ENCODE measurements at places on chromosomes 3 and 15.

DNA sequence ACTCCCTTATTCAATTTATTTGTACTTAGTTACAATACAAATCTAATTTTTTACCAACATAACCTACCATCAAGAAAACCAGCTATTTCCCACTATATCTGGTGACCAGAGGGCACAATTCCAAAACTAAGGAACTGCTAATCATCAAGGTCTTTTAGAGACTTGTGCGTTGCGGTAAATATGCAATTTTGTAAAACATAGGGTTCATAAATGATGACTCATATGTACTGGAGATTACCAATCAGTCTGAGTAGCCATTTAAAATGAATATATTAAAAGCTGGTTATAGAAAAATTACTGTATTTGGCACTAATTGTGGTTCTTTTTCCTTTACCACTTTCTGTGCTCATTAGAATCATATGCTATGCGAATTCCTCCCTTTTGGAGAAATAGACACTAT, 859.6 kb downstream of the ROBO1 start:
- no peaks in the 10 kb centered on the region for H3K4me1 ChIP-seq
- no peaks in the 10 kb centered on the region for H3K36me3 ChIP-seq
- H3K27me3 ChIP-seq, result no peaks in the 10 kb centered on the region

- peaks cover 44% of the 10 kb centered on the region for H3K36me3 ChIP-seq
- no peak for DNase-seq
- peak overlapping the region; percentile 89 for H3K27ac ChIP-seq
Observed at GRCh38 chr3:152269056-152269830, 514 bp downstream of the MBNL1 start.

DNA sequence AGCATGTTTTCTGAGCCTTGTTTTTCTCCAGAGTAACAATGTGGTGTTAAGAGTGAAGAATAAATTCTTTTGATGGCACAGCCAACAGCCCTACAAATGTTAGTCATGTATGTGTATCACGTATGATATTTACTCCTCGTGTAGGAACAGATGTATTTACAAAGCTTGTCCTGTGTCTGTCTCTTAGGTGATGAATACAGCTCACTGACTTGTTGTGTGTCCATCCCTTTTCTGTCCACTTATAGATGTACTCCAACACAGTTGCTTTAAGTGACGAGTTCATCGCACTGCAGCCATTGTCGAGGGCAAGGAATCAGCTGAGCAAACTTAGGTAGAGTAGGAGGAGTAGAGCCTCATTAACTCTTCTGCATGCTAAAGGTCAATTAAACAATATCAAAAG, 78.1 kb downstream of the DCUN1D1 start:
- H3K4me1 ChIP-seq, result peaks cover 2% of the 10 kb centered on the region
- H3K27ac ChIP-seq, result no peak overlapping the region
- no peaks in the 10 kb centered on the region for H3K27me3 ChIP-seq
- no peak overlapping the region for H3K4me3 ChIP-seq

GRCh38 chr15:78205337-78205736, 29.0 kb downstream of the ACSBG1 start:
- H3K4me3 ChIP-seq, result no peak overlapping the region
- H3K27me3 ChIP-seq, result peaks cover 8% of the 10 kb centered on the region
- H3K36me3 ChIP-seq, result no peaks in the 10 kb centered on the region
- no peak for DNase-seq

DNA sequence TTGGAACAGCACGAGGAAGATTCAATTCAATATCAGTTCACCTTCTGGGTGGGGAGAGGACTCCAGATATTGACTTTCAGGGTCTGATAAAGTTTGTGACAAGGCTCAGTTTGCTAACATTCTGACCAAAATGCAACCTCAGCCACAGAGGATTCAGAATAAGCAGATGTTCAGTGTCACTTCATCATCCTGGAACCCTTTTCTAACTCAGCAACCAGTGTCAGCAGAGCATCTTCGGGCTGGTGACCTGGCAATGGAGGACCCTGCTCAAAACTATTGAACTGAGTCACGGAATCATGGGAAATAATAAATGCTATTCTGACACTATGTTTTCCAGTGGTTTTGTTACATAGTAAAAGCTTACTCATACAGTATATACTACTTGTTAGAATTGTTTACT, 433.4 kb upstream of the CFAP20DC start:
- H3K36me3 ChIP-seq, result peaks cover 1% of the 10 kb centered on the region
- no peaks in the 10 kb centered on the region for H3K27me3 ChIP-seq
- no peak overlapping the region for H3K27ac ChIP-seq
- no peak for DNase-seq
- H3K4me1 ChIP-seq, result peaks cover 11% of the 10 kb centered on the region
- no peak overlapping the region for H3K4me3 ChIP-seq

DNA sequence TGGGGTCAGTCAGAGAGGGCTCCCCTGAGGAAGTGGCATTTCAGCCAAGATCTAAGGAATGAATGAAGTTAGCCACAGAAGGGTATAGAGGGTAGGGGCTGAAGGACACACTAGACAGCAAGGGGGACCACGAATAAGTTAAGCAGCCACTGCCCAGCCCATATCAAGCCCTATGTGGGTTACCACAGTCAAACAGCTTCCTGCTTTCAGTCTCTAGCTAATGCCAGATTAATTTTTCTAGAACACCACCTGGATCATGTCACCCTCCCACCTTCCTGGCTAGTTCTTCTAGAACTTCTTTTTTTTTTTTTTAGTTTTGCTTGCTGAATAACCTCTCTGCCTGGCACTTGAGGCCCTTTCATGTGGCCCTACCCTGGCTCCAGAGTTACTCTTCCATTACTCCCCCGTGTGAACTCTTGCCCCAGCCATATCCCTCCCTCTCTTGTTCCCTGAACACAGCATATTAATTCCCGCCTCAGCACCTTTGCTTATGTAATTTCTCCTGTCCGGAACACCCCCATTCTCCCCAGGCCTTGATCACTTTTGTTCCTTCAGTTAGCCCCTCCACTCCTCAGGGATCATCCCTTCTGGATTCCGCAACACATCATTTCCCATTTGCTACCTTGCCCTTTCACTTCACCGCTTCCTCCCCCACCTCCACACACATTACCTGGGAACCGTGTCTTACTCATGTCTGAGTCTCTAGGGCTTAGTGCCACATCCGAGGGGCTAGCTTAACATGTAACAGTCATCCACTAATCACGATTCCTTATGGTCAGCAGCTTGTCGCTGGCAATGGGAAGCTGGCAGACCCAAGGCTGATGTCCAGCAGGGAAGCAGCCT, 20.6 kb upstream of the BNC1 start:
- no peaks in the 10 kb centered on the region for H3K36me3 ChIP-seq
- H3K4me3 ChIP-seq, result no peak overlapping the region
- H3K4me1 ChIP-seq, result peaks cover 8% of the 10 kb centered on the region
- peaks cover 27% of the 10 kb centered on the region for H3K27me3 ChIP-seq
- DNase-seq, result no peak

- no peaks in the 10 kb centered on the region for H3K27me3 ChIP-seq
- peak overlapping the region; percentile 46 for H3K4me3 ChIP-seq
- H3K36me3 ChIP-seq, result peaks cover 44% of the 10 kb centered on the region
- peak overlapping the region; percentile 75 for H3K27ac ChIP-seq
Observed at GRCh38 chr15:94286583-94286982, 55.2 kb downstream of the MCTP2 start.

- no peak for DNase-seq
- peaks cover 24% of the 10 kb centered on the region for H3K36me3 ChIP-seq
- H3K4me1 ChIP-seq, result peaks cover 8% of the 10 kb centered on the region
Observed at GRCh38 chr15:60494108-60494507, 15.2 kb upstream of the ICE2 start.

DNA sequence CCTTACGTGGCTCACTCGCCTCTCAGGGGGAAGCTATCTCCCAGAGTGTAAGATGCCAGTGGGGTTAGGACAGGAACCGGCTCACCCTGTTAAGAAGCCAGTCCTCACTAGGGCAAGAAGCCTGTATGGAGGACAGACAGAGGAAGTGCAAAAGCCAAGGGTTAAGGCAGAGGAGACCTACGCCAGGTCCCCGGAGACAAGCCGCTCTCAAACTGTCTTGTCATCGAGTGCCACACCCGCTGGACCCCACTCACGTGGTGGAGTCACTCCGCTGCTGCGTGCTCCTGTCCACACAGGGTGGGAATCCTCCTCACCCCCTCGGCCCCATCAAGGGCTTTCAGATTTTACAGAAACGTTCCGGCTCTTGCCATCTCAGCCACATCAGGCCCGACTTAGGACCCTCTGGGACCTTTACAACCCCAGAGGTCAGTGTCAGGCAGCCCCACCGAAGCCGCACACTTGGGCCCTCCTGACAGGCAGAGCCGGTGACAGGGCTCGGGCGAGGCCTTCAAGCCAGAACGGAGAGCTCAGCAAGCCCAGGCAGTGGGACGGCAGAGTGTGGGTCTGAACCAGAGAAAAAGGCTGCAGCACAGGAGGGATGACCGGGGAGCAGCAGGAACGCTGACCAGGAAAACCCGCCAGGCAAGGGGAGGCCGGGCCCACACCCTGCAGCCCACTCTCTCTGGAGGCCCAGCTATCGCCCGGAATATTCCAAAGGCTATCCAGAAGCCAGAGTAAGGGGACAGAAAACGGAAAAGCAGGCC, 61.7 kb downstream of the XXYLT1 start:
- H3K27me3 ChIP-seq, result no peaks in the 10 kb centered on the region
- H3K36me3 ChIP-seq, result no peaks in the 10 kb centered on the region
- no peak overlapping the region for H3K4me3 ChIP-seq
- H3K27ac ChIP-seq, result no peak overlapping the region

DNA sequence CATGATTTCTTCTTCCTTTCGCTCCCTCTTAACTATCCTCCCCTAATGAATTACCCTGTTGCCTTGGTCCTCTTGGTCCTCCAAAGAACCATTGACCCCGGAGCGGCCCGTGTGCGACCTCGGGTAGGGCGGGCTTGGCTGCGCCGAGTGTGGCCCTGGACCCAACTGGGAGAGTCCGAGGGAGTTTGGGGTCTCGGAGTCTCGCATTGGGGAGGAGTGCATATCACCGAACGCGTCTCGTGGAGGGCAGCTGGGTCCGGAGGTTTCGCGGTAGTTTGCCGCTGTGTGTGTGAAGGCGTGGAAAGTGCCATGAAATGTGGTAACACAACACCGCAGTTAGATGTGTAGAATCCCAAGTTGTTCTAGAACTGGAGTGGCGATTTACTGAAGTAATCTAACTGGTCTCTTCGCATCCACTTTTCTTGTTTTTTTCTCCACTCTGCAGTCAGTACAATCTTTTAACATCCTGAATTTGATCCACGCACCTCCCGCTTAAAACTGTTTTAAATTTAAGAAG, 363 bp downstream of the GTF2E1 start:
- H3K4me1 ChIP-seq, result peaks cover 23% of the 10 kb centered on the region
- H3K27ac ChIP-seq, result peak overlapping the region; percentile 90
- no peaks in the 10 kb centered on the region for H3K27me3 ChIP-seq
- peak overlapping the region; percentile 85 for H3K4me3 ChIP-seq

GRCh38 chr3:184350618-184351017, 10.8 kb downstream of the CLCN2 start:
- DNase-seq, result no peak
- H3K27ac ChIP-seq, result no peak overlapping the region
- no peaks in the 10 kb centered on the region for H3K27me3 ChIP-seq
- no peak overlapping the region for H3K4me3 ChIP-seq
- no peaks in the 10 kb centered on the region for H3K36me3 ChIP-seq
- peaks cover 2% of the 10 kb centered on the region for H3K4me1 ChIP-seq

DNA sequence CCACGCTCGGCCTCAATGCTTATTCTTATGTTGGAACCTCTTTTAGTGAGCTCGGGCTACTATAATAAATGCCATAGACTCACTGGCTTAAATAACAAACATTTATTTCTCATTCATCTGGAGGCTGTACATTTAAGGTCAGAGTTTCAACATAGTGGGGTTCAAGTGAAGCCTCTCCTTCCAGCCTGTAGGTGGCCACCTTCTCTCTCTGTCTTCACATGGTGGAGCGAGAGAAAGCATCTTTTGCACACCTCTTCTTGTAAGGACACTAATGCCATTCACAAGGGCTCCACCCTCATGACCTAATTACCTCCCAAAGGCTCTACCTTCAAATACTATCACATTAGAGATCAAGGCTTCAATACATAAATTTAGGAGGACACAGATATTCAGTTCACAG, 520.3 kb upstream of the EPHA6 start:
- H3K27me3 ChIP-seq, result no peaks in the 10 kb centered on the region
- H3K36me3 ChIP-seq, result no peaks in the 10 kb centered on the region
- no peak for DNase-seq
- H3K4me3 ChIP-seq, result no peak overlapping the region
- no peaks in the 10 kb centered on the region for H3K4me1 ChIP-seq

DNA sequence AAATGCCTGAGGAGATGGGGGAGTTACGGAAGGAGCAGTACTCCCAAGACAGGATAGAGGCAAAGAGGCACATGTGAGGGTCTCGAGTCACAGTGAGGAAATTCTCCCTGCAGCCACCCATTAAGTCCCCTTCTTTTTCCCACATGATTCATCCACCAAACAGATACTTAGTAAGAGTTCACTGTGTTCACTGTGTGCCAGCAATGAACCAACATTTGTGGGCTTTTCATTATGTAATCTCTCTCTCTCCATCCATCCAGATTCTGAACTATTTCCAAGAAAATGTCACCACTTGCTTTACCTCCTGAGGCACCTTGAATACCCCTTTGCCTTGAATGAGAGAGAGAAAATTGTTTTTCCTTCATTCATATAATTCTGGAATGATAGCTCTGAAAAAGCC, 24.6 kb upstream of the LRRFIP2 start:
- no peak overlapping the region for H3K4me3 ChIP-seq
- H3K36me3 ChIP-seq, result no peaks in the 10 kb centered on the region
- peaks cover 5% of the 10 kb centered on the region for H3K27me3 ChIP-seq
- no peak for DNase-seq

DNA sequence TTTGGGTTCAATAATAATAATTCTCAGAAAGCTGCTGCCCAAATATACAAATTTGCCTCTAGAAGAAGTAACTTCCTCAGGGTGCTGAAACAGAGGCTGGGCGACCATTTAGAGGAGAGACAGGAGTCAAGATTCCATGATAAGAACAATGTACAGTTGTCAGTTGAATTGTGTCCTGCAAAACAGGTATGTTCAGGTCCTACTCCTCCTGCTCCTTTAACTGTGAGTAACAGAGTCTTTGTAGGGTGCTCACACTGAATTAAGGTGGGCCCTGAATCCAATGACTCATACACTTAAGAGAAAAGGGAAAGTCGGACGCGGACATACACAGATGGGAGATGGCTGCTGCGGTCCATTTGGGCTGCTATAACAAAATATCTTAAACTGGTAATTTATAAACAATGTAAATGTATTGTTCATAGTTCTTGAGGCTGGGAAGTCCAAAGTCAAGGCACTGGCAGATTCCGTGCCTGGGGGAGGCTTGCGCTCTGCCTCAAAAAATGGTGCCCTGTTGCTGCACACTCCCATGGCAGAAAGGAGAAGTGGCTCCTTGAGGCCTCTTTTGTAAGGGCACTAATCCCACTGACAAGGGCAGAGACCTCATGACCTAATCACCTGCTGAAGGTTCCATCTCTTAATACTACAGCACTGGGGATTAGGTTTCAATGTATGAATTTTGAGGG, 55.1 kb downstream of the MB21D2 start:
- no peak overlapping the region for H3K27ac ChIP-seq
- DNase-seq, result no peak
- peaks cover 21% of the 10 kb centered on the region for H3K4me1 ChIP-seq
- peaks cover 4% of the 10 kb centered on the region for H3K36me3 ChIP-seq
- H3K27me3 ChIP-seq, result no peaks in the 10 kb centered on the region

DNA sequence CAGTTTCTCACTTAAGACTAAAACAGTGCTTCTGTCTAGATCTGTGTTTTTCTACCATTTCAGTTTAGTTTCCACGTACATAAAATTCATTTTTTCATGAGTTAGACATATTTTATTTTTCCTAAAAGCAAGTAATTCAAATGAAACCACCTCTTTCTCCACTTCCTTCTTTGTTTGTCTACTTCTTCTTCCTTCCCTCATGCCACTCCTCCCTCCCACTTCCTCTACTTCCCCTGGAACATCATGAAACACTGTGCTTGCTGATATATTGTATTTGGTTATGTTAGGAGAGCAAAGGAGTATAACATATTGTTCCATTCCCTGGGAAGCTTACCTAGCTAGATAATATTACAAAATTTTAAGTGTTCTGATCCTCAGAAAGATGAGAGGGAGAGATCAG, 36.7 kb upstream of the GOLGA8B start:
- H3K4me3 ChIP-seq, result no peak overlapping the region
- no peak overlapping the region for H3K27ac ChIP-seq
- no peaks in the 10 kb centered on the region for H3K36me3 ChIP-seq

Measured in activated naive CD8-positive, alpha-beta T cell treated with anti-CD3 and anti-CD28 coated beads, Interleukin-2, amount 10 ng/mL, durations not matched to agents 7 days and 5 days (primary cell).